Glutamatergic neuron (in vitro differentiated cells): ENCODE measurements at places on chromosomes 5 and 9. TPM values are rescaled to one million over a fixed set of nuclear protein-coding genes. Genes with fewer than 3 reads are reported as not detected.

DNA sequence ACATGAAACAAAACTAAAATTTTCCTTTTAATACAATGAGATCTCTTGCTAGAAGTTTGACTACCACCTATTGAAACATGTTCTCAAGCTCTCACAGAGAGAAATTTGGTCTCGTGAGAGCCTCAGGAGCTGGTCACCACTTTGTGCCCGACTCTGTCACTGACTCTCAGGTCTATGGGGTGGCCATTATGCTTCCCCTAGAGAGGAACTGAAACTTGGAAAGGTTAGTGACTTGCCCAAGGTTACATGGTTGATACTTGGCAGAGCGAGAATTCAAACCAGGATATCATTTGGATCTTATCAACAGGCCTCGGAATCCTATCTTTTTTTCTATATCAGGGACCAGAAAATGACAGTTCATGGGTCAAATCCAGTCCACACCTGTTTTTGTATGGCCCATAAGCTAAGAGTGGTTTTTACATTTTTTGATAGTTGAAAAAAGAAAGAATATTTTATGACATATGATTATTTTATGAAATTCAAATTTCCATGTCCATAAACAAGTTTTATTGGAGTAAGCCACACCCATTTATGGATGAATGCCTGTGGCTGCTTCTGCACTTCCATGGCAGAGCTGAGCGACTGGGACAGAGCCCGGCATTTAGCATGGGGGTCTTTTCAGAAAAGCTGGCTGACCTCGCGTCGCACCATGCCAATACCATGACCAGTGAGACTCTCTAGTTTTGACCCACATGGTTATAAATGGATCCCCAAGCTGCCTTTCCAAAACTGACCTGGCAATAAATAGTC, 44.8 kb upstream of the EQTN start:
- no peak for DNase-seq

- no peak for DNase-seq
Observed at GRCh38 chr9:80004714-80005113, 432.9 kb downstream of the TLE4 start.

DNA sequence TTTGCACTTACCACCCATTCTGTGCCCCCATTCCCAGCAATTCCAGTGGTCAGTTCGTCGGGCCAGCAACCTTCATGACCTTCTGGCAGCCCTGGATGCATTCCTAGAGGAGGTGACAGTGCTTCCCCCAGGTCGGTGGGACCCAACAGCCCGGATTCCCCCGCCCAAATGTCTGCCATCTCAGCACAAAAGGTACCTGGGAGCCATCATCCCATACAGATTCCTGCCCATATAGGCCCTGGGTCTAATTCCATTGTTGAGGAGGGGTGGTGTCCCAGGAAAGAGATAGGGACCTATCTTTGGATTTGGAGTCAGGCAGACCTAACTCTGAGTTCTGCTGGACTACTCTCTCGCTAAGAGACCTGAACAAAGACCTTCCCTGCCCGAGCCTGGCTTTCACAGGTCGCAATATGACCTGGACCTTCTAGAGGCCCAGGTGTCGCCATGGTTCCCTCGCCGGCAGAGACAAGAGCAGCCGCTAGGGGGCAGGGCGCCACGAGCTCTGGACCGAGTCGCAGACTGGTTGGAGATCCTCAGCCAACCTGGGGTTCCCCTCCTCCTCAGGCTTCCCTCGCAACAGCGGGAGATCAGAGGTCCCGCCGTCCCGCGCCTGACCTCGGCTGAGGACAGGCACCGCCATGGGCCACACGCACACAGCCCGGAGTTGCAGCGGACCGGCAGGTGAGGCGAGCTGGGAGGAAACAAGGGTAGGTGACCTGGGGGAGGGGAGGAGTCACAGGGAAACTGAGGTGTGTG, 3.1 kb downstream of the SLC4A9 start:
- DNase-seq, result peak; percentile 91

DNA sequence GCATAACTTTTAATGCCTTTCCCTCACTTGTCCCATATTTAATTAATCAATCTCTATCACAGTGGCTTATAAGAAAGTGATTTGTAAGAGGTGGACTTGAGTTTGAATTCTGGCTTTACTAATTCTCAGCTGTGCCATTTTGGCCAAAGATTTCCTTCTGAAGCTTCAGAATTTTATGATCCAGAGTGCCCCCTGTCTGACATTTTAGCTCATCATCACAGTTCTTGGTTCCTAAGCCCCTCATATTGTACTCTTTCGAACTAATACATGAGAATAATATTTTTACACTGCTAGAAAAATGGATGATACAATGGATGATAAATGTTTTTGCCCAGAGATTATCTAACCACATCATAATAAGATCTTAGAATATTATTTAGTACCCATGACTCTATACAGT, 1014.1 kb downstream of the PTPRD start:
- DNase-seq, result no peak

GRCh38 chr9:20683351-20684034, 566 bp upstream of the FOCAD start:
- DNase-seq, result no peak

GRCh38 chr5:33049842-33050241, 338.7 kb downstream of the NPR3 start:
- DNase-seq, result no peak

DNA sequence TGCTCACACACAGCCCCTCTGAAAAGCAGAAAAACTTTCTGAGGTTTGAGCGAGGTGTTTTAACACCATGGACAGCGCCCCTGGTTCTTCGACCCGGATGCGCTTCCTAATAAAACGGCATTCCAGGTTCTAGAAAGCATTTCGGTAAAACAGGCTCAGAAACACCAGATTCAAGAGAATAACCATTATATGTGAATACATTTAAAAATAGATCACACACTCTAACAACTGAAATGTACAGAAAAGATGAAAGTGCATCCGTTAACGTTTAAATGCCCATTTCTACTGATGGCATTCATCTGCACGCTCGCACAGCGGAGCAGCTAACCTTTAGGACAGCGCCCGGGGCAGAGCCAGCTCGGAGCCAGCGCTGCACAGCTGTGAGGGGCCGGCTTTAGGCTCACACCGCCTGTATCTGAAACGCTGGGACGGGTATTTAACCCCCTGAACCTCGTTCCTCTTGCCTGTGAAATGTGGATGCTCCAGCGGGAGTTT, 26.3 kb upstream of the TENT4A start:
- peak; percentile 57 for DNase-seq

DNA sequence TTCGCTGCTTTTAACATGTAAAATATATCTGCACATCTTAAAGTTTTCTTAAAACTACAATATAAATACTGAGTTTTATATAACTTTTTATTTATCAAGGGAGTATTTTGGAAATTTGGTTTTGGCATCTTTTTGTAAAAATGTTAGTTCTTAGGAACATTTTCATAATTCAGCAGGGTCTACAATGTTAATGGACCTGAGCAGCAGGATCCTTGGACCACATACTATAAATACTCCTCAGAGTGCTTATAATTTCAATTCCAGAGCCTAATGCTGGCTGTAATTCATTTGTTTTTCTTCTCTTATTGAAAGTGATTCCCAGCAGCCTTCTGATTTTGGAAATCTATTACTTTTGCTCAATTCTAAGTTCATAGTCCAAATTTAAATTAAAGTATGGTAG, 1216.2 kb downstream of the MAT2B start:
- DNase-seq, result no peak

- no peak for DNase-seq
Observed at GRCh38 chr5:177146891-177147638, 13.5 kb downstream of the NSD1 start.

The HSPA9 gene
- 184 TPM for total RNA-seq

The IFNB1 gene
- total RNA-seq, result not detected

The ACOT12 gene
- total RNA-seq, result not detected

The OR1K1 gene
- total RNA-seq, result not detected

The THG1L gene
- 3.4 TPM for total RNA-seq
